ENCODE measurements at places on chromosomes 3 and 15. TPM values are rescaled to one million over a fixed set of nuclear protein-coding genes. Genes with fewer than 3 reads are reported as not detected.

Gene VILL
- polyA plus RNA-seq: 2.1 TPM

GRCh38 chr15:70504299-70504951 lies 258.9 kb downstream of the UACA start:
- DNase-seq: no peak

GRCh38 chr3:186277268-186277909 lies 84.6 kb downstream of the DGKG start:
- no peak for DNase-seq

DNA sequence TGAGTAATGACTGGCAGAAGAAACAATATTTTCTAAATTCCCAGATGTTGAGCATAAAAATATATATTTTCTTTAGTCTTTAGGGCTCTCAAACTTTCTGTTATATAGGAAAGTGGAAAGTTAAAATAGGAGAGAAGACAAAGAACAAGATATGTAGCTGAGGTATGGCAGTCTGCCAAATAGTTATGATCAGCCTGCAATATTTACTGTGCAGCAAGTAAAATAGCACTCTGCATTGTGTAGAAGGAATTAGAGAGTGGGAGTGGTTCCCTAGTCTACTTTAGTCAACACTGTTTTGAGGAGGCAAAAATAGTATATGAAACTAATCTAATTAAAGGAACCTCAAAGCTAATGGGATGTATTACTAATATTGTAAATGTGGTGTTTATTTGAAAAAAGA lies 978.1 kb upstream of the ALCAM start:
- DNase-seq: no peak

DNA sequence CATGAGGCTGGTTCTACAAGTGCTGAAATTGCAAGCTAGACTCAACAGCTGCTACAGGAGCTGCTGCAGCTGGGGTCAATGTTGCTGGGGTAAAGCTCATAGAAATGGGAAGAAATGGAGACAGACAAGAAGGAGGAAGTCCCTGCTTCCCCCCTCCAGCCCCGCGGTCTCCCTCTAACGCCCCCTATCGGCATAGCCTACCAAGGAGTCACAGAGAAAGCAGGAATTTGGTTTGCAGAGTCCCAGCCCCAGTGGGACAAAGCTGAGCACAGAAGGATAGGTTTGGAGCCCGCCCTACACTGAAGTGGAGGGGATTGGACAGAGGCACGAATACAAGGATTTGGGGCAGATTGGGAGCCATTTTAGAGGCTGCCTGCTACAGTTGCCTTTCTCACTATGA lies 176.9 kb upstream of the ANKRD28 start:
- DNase-seq: no peak

Gene ECE2
- not detected for polyA plus RNA-seq

DNA sequence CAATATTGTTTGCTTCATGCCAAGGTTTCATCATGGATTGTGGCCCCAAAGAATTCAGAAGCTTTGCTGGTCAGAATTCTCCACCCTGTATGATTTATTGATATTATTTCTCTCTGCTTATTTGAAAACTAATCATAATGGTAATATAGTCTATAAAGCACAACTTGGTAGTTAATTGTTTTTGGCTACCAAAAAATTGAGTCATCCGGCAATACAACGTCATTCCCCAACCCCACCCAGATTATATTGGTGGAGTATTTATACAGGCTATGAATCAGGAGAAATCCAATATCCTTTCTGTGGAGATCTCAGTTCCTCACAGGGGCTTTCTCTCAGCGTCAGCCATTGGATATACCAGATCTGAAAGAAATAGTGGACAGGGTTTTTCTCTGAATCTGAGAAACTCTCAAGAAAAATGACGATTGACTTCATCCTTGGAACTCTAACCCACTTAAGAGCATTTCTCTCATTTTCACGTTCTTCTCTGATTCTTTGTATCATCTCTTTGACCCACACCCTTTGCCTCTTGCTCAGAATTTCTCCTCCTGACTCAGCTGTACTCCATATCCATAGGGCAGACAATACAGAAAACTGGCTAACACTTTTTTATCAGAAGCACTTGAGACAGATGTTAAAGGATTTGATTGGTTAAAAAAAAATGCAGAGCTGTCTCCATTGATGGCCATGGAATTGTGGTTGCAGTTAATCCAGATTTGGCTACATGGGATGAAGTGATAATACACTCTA lies 1055.8 kb upstream of the CADM2 start:
- no peak for DNase-seq

DNA sequence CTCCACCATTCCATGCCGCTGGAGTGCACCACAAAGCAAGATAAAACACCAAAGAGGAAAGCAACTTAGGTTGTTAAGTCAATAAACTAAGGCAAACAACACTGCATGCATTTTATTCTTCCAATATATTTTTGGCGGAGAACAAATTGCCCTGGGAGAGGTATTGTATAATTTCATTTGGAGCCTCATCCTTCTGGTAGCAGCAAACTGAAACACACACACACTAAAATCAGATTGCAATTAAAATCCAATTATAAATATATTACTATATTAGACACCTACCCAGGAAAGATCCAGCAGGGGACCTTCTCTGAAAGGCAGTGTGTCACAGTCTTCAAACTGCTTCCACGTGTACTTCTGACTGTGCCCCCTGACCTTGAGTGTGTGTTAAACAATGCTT lies 102.3 kb downstream of the RORA start:
- DNase-seq: no peak

DNA sequence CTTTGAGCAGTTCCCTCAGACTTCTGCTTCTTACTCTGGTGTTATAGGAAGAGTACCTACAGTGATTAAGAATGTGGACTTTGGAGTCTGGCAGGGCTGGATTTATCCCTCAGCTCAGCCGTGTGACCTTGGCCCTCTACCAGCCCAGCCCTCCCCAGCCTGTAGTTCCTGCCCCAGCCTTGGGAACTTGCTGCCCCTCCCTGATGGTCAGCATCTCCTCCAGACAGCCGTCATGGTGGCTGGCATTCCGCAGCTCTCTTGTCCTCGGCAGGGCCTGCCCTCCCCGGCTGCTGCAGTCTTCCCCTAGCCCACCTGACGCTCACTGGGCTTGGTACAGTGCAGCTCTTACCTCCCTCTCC lies 21.9 kb upstream of the CPNE9 start:
- no peak for DNase-seq

Gene PRR20G
- not detected for polyA plus RNA-seq

Gene GLDN
- polyA plus RNA-seq: not detected

- no peak for DNase-seq
Observed at GRCh38 chr15:70241561-70242320, 144.0 kb upstream of the TLE3 start.

GRCh38 chr3:151218136-151218535 lies 15.1 kb upstream of the GPR171 start:
- DNase-seq: no peak

Gene BRK1
- polyA plus RNA-seq: 217 TPM

Gene CFAP44
- polyA plus RNA-seq: 1.3 TPM

DNA sequence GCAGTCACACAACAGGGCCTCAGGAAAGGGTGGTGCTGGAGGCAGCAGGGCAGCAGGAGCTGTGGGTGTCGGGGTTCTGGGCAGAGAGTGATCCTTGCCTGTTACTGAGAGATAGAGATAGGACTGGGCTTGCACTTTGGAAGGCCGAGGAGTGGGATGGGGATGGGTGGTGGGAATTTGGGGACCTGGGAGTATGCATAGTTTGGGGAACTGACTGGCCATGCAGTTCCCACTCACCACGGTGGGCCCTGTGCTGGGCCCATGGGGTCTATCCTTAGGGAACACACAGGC lies 192.5 kb upstream of the LINGO1 start:
- no peak for DNase-seq

DNA sequence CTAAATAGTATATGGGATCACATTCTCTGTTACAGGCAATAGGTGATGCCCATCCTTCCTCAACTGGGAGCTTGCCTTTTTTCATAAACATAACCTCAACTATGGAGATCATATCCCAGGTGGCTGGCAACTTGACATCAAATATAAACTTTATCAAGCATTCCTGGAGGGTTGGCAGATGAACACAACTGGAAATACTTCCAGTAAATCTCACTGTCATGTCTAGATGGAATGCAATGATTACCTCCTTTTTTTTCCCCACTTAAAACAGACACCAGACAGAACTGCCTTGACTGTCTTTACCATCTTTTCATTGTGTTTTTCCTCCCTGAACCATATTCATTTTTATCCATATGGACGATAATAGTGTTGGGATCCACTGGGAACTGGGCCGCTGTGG lies 43.1 kb upstream of the PFN2 start:
- DNase-seq: no peak

DNA sequence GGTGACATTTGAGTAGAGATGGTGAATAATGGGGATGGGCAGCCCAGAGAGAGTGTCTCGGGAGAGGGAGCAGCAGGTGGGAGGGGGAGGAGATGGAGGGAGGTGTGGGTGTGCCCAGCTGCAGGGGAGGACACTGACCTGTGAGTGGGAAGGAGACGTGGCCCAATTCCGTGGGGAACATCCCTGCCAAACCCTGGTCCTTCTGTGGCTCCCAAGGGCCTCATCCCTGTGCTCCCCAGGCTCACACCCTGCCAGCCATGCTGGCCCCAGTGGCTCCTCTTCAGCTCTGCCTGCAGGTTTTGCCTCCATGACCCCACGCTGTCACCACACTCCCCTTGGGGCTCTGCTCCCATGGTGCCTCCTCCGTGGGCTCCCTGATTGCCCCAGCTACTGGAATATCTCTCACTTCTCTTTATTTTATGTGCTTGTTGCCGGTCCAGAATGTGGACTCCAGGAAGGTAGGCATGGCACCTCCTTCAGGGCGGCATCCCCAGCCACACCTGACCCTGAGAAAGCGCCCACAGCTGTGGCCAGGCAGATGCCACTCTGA lies 7.0 kb downstream of the CFAP100 start:
- no peak for DNase-seq

Gene CCDC54
- polyA plus RNA-seq: not detected

Gene SIDT1
- 24.7 TPM for polyA plus RNA-seq

DNA sequence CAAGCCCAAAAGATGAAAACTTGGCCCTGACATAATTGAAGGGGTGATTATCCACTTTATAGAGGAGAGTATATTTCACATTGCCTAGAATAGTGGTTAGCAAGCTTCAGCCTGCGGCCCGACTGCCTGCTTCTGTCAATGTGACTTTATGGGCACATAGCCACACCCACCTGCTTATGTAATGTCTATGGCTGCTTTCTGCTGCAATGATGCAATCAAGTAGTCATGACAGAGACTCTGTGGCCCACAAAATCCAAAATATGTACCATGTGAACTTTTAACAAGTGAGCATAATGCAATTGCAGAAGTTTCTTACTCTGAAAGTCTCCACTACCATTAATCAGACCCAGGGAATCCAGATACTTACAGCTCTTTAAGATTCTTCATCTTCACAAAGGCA lies 103.1 kb downstream of the LRIG1 start:
- DNase-seq: no peak

GRCh38 chr15:31036783-31037182 lies 45.4 kb upstream of the MTMR10 start:
- DNase-seq: no peak

Gene GRAMD1C
- polyA plus RNA-seq: 6.4 TPM

GRCh38 chr3:120855665-120856437 lies 52.2 kb upstream of the STXBP5L start:
- DNase-seq: no peak

Gene EPHA6
- polyA plus RNA-seq: not detected

Gene TRA2B
- 285 TPM for polyA plus RNA-seq
